ENCODE measurements at places on chromosomes 7 and 10. TPM values are rescaled to one million over a fixed set of nuclear protein-coding genes. Genes with fewer than 3 reads are reported as not detected.

DNA sequence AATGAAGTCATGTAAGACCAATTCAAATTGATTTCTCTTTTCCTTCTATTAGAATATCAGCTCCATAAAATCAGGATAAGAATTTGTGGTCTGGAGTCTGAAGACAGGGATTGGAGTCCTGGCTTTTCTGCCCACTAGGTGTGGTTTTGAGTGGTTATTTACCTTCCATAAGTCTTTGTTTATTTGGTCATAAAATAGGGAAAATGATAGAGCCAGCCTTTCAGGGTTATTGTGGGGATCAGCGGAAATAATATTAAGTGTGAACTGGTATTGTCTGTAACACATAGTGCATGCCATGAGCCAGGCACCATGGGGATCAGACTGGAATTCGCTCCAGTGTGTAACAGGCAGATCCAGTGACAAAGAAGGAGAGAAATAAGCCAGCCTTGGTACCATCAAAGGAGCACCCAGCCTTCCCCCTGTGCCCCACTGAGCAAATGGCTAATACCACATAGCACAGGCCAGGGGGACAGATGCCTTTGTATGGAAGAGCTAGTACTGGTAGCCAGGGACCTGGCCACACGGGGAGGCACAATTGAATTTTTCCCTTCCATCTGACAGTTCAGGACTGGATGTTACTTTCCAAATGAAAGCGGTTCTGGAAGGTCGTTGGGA lies 509.7 kb upstream of the PODXL start:
- no peak for DNase-seq

- DNase-seq = peak; percentile 71
These were observed 7.0 kb downstream of the OSBPL3 start for GRCh38 chr7:24972991-24973390.

DNA sequence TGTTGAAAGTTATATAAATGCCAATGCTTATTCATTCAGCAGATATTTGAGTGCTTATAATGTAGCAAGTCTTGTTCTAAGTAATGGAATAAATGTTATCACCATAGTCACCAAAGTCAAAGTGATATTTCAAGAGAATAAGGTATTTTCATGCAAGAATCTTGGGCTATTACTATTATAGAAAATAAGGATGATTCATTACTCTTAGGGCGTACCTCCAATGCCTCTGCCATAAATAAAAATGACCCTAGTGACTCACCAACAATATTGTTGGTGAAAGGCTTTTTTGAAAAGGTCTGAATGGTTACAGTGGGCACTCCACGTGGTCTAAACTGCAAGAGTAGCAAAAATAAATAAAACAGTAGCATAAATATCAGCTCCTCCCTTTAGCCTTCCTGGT lies 68.4 kb downstream of the RALA start:
- peak; percentile 68 for DNase-seq

GRCh38 chr7:131819891-131820290 lies 263.5 kb upstream of the PODXL start:
- DNase-seq = no peak

GRCh38 chr7:68238204-68238805 lies 1241.7 kb downstream of the TYW1 start:
- no peak for DNase-seq

DNA sequence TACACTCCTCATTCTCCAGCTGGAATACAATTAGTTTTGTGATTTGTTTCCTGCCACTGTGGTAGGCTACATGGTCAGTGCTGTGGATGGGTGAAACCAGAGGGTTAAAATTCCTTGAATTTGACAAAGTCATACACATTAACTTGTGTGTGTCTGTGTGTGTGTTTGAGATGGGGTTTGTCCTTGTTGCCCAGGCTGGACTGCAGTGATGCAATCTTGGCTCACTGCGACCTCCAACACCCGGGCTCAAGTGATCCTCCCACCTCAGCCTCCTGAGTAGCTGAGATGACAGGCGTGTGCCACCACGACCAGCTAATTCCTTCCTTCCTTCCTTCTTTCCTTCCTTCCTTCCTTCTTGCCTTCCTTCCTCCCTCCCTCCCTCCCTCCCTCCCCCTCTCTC lies 24.8 kb upstream of the GIMAP8 start:
- DNase-seq = no peak

DNA sequence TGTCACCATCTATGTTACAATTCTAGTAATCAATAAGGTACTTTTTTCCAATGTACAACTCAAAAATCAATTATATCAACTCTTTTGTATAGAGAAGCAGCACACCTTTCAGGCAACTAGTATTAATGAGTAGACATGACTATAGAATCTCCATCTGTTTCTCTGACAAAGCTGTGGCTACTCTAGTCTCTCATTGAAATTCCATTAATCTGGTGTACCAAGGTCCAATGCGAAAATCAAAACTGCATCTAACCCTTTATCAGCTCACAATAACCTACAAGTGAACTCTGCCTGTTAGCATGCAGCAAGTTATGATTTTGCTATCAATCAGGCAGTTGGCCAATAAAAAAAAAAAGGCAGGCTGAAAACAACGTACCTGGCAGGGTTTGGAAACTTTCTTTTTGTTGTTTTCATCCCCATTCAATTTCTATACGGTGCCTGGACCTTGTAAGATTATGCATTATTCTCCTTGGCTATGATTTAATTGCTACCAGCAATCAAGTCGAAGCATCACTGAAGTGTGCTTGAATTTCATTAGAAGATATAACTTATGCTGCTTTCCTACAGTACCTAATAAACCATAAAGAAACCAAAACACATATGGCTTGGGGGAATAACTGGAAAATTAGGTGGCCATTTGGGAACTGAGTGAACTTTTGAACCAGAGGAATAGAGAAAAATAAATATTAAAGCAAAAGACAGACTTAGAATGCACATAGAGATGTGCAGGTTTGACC lies 23.2 kb downstream of the SKAP2 start:
- DNase-seq = no peak

- DNase-seq = no peak
These were observed 122.5 kb downstream of the CCNY start for GRCh38 chr10:35458500-35459448.

DNA sequence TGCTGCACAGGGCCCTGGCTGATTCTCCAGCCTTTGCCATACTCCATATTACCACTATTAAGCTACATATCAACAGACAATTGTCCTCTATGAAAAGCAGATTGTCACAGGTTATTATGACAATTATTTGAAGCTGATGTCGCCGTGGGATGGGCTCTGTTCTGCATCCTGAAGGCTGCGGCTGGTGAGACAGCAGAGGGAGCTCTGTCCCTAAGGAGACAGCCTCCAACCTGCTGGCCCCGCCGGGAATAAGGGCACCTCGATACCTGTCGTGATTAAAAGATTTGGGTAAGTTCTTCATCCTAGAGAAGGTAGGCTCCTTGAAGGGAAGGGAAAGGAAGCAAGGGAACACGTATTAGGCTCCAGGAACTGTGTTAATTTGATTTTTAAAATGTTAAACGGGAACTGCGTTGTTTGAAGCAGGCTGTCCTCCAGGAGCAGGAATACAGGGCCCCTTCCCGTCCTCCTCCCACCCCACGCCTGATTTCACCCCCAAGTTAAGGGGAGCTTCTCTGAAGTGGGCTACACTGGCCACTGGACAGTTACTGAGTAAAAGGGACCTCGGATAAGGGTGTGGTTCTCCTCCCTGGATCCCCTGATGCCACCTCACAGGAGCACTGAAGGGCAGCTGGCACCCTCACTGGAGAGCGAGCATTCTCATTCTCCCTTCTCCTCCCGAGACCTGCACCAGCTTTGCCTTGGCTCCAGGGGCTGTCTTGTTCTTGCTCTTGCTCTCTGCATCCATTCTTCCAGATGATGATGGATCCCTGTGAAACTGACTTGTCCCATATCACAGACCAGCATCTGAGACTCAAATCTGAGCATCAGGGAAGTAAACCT lies 11.8 kb upstream of the TIAL1 start:
- DNase-seq = peak; percentile 8

The OR2A12 gene
- not detected for total RNA-seq

The HMX2 gene
- total RNA-seq = not detected

The PHYHIPL gene
- 0.34 TPM for total RNA-seq

The WNT8B gene
- total RNA-seq = not detected

The IFIT1B gene
- not detected for total RNA-seq

The C10orf67 gene
- total RNA-seq = 0.46 TPM

Measured in astrocyte (in vitro differentiated cells and primary cell).